Naive thymus-derived CD4-positive, alpha-beta T cell (primary cell): ENCODE measurements at places on chromosomes 11 and 22.

DNA sequence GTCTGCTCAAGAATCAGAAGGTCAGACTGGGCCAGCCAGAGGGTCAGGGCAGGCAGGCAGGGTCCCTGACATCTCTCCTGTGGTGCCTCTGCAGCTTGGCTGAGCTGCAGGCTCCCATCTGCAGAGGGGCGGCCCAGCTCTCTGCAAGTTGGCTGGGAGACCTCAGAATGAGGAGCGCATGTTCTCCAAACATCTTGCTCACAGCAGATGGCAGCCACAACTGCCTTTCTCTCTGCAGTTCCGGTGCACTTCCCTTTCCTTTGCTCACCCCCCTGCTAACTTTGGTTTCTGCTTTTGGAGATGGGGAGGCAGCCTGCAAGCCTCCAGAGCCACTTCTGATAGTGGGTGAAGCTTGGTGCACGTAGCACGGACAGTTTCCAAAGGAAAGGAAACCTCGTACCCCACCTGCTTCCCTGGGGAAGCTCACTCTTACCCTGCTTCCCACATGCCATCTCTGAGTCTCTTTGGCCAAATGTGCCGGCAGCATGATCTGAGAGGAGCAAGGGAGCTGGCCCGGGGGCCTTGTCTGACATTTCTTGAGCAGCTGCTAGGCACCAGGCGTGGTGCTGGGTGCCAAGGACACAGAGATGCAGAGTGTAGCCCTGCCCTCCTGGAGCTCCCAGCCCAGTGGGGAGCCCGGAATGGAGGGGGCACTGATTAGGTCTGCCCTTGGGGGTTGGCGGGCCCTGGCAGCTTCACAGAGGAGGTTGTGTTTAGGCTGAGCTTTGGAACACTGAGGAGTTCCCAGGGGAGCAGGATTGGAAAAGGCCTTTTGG lies 18.2 kb downstream of the DAGLA start:
- no peak for DNase-seq

GRCh38 chr22:23070418-23071229 lies at the start of gene GNAZ:
GNAZ (plus strand) TSS chr22:23070519; CDS start chr22:23095696, 25,177 bp downstream.
- DNase-seq, result no peak

DNA sequence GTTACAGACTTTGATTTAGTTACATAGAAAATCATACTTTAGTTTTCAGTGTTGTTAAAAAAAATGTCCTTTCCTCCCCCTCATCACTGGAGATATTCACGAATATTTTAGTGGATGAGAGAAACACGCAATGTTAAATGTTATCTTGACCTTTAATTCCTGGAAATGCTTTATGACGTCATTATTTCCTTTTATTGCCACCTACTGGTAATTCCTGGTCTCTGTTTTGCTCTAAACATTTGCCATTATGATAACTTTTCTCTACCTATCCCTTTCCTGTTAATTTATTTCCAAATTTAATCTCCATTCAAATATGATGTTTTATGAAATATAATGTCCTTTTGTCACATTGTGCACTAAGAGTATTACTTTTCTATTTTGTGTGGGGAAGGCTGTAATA lies 770.6 kb downstream of the FAM181B start:
- DNase-seq, result no peak

GRCh38 chr11:8288824-8289491 lies 25.3 kb upstream of the LMO1 start:
- peak; percentile 2 for DNase-seq

- no peak for DNase-seq
These were observed 274.9 kb downstream of the FAM181B start for GRCh38 chr11:82458761-82459160.

- DNase-seq, result no peak
These were observed 36.6 kb upstream of the ACAT1 start for GRCh38 chr11:108084811-108085210.

GRCh38 chr11:113147249-113147648 lies 167.1 kb upstream of the TTC12 start:
- DNase-seq, result no peak

DNA sequence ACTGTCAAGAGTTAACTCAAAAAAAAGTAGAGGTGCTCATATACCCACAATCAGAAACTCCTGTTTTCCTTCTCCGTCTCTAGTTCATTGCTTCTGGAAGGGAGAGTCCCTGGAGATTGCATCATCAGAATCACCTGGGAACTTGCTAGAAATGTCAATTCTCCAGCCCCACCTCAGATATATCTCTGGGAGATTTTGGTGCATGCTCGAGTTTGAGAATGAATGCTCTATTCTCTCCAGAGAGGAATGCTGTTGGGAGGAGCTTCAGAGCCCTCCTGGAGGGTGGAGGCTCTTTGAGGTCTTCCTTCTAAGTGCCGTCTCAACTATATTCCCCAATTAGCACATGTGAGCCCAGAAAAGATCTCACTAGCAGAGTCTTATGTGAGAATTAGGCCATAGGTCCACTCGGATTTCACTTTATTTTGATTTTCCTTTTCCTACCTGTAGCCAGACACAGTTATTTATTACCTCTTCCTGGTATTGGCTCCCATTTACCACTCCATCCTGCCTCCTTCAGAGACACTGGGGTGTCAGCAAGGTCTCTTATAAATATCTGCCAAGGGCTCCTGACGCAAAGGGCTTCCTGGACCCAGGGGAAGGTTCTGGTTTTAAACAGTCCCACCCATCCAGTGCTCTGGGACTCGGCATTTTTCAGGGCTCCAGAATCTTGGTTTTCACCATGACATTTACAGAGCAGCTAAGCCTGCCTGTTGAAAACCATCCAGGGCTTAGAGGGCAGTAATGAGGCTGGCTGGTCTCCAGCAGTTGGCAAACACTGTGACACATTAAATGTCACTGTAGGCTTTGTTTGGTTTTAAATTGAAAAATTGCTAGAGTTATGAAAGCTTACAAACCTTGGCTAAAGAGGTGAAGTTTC lies 136.2 kb downstream of the CD44 start:
- DNase-seq, result no peak

GRCh38 chr22:35328472-35328885 lies 28.8 kb downstream of the TOM1 start:
- DNase-seq, result no peak

DNA sequence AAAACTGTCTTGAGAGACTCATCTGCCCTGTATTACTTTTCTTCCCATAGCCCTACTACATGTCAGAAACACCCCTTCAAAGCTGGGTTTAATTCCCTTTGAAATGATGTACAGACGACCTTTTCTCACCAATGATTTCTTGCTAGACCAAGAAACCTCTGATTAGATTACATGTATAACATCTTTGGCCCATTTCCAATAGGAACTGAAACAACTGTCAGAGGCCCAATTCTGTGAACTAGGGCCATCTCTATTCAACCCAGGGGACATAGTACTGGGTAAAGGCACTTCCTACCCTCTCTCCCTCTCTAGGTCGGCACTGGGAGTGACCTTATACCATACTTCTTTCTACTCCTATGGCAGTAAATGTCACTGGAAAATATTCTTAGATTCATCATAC lies 19.4 kb downstream of the NPAT start:
- no peak for DNase-seq

GRCh38 chr11:61805146-61805545 lies 11.7 kb downstream of the FADS1 start:
- DNase-seq, result no peak

DNA sequence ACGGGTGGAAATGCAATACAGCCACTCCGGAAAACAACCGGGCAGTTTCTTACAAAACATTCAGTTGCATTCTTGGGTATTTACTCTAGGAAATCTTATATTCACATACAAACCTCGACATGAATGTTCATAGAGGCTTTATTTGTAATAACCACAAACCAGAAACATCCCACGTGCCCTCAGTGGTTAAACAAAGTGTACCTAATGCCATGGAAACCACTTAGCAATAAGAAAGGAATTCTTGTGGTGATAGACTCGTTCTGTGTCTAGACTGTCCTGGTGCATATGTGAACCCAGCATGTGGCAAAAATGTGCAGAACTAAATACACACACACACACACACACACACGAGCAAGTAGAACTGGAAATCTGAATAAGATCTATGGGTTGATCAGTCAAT lies 1073.3 kb downstream of the TBC1D22A start:
- DNase-seq, result no peak

- DNase-seq, result no peak
These were observed 49.2 kb downstream of the STK33 start for GRCh38 chr11:8544807-8545206.

DNA sequence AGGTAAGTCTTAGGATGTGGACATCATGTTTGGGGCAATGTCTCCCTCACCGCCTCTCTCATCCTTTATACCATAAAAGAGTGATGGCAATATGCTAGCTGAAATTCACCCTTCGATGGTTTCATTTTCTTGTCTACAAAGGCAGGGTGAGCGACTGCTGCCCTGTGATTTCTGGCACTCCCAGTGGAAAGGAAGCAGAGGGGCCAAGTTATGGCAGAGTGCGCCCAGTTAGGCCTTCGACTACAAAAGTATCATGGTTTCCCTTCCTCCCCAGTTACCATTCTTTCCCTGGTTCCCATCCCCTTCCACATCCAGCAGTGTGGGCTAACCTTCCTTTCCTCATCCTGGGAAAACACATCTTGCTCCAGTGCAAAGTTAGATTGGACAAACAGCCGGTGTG lies 43.8 kb downstream of the SNX19 start:
- no peak for DNase-seq

DNA sequence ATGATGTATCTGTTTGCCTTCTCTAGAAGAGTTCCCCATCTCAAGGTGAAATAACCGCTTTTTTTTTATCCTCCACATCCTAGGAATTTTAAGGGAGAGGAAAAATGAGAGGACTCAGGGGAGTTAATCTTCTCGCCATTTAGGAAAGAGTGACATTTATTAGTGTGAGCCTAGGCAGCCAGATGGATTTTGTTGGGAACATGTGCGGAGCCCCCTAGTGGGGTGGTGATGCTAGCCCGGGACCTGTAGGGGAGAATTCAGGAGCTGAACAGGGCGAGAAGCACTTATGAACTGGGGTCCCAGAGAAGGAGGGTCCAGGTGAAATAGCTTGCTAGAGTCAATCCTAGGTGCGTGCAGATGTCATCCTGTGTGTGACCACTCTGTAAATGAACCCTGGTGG lies 10.7 kb downstream of the IL17RA start:
- no peak for DNase-seq

DNA sequence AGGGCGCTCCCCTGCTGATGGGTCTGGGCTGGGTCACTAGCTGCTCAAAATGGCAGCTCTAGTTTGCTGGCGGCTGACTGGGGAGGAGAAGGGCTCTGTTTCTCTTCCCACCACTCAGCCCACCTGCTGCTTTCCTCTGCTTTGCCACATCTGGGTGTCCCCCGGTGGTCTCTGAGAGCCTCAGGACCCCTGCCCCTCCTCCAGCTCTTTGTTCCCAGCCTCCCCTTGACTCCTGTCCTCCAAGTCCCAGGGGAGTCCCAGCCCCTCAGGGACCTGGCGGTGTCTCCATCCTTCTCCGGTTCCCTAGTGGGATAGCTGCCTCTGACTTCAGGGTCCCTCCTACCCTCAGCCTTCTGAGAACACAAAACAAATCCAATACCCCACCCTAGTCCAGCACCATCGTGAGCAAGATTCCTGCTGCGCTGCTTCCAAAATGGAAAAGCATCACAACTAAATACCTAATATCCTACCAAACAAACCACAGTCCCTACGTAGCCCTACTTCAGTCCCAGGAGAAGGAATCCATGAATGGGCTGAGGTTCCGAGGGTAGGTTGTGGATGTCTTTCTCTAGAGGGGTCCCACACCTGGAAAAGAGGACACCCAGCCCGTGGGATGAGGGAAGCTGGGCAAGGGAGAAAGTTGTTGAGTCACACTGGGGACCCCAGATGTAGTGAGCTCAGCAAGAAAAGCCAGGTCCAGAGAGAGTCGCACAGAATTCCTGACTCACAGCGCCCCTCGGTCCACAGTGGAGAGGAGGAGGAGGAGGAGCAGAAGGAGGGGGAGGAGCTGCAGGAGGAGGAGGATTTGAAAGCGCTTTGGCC lies 45.0 kb upstream of the NNMT start:
- no peak for DNase-seq

DNA sequence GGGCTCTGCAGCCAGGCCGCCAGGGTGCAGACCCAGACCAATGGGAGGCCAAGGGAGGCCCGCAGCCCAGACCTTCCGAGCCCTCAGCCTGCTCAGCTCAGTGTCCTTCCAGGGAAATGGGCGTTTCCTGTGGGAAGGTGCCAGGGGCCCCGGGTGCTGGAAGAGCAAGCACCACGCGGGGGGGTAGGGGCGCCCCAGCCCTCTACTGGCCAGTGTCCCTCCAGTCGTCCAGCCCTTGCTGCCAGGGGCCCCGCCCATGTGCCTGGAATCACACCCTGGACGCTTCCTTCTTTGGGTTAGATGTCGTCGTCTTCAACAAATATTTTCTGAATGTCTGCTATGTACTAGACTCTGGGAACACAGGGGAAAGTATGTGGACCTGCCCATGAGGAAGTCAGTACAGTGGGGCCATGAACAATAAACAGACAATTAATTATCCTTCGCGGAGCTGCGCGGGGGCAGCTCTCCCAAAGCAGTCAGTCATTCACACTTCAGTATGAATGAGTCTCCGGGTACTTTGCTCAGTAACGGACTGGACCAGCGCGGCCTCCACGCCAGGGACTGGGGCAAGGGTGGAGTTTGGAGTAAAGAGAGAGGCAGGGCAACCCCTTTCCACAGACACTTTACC lies 60.2 kb downstream of the CDKN1C start:
- no peak for DNase-seq

DNA sequence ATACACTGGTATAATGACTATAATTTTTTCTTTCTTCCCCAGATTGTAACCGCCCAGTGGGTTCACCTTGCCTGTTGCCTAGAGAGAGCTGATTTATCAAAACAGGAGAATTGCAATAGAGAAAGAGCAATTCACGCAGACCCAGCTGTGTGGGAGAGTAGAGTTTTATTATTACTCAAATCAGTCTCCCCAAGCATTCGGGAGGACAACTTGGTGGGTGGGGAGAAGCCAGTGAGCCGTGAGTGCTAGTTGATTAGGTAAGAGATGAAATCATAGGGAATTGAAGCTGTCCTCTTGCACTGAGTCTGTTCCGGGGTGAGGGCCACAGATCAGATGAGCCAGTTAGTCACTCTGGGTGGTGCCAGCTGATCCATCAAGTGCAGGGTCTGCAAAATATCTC lies 73.2 kb downstream of the SLC35F2 start:
- no peak for DNase-seq
